ENCODE measurements at places on chromosomes 5 and 9.

- DNase-seq, result no peak
Measured at GRCh38 chr9:74742792-74743730, 144.7 kb downstream of the TRPM6 start.

GRCh38 chr9:7259544-7260241 lies 501.9 kb downstream of the KDM4C start:
- DNase-seq, result no peak

DNA sequence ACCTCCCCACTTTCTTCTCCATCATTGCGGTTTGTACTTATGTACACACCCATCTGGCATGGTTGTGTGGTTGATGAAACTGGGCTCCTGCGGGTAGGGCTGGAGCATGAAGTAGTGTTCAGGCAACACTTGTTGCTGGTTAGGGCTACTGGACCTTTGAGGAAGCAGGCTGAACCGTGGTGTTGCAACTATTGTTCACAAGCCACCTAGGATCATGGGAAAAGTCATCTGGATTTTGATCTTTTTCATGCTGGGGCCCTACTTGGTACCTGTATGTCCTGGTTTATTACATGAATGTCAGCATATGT lies 40.1 kb upstream of the TIFAB start:
- DNase-seq, result no peak

DNA sequence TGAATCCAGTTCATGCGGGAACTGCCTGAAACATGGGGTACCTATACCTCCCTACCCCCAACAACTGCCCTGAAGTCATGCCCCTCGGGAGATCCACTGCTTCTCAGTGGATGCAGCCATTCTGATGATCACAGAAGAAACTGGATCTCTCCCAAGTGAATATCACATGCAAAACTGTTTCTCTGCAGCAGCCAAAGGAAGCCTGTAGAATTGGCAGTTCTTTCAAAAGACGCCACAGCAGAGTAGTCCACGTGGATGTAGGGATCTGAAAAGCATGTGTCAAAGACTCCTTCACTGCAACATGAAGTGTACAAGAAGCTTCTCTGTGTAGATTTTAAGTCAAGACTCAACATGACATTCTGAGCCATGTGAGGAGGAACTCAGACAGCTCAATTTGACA lies 286.7 kb downstream of the NR3C1 start:
- DNase-seq, result no peak

- no peak for DNase-seq
Measured at GRCh38 chr9:104313396-104314110, 190.5 kb upstream of the OR13F1 start.

- no peak for DNase-seq
Measured at GRCh38 chr5:83199126-83199525, 121.8 kb downstream of the XRCC4 start.

GRCh38 chr9:93663877-93664548 lies 87.6 kb downstream of the PHF2 start:
- DNase-seq, result no peak

DNA sequence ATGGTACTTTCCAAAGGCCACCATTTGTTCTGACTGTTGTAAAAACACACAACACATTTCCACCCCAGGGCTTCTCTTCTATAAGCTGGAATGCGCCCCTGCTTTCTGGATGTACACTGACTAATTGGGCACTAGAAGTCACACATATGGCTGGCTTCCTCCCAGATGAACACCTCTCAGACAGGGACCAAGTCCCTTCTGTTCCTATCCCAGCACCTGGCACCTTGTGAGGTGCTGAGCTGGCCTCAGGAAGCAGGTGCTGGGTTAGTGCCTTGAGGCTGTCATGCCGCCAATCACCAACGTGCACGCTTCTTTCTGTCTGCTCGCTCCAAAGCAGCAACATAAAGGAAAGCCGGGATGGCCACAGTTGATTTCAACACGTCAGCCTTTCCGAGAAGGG lies 93.2 kb downstream of the FSTL4 start:
- no peak for DNase-seq

DNA sequence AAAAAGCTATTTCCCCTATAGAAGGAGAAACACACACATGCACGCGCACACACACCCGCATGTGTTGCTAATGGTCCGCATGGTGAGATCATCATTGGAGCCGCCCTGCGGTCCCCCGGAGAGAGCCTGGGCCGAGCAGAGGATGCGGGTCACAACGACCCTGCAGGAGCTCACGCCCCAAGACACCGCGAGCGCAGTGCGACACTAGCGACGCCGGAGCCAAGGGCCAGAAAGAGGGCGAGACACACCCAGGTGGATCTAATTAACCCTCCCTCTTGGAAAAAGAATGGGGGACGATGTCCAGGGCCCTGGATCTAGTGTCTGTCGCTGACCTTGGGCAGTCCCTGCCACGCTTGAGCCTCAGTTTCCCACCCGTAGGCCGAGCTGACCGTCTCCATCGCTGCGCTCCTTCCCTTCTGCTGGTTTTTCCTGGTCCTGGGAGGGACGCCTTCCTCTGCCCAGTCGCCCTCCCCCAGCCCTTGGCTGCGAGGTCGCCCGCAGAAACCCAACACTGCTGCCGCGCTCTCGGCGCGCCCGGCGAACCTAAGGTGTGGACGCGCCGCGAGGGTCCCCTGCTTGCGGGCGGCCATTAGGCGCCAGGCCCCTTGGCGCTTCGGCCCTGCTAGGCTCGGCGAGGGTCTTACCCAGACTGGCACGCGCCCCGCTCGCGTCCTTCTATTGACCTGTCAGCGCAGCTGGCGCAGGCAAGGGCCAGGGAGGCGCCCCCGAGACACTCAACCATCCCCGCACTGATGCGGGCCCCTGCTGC lies 47.5 kb upstream of the RNF20 start:
- no peak for DNase-seq

Measured in stimulated activated CD8-positive, alpha-beta memory T cell treated with anti-CD3 and anti-CD28 coated beads, Interleukin-7, amount 100 ng/mL, for 1 hour (primary cell).